ENCODE measurements at places on chromosomes 2 and 18.

DNA sequence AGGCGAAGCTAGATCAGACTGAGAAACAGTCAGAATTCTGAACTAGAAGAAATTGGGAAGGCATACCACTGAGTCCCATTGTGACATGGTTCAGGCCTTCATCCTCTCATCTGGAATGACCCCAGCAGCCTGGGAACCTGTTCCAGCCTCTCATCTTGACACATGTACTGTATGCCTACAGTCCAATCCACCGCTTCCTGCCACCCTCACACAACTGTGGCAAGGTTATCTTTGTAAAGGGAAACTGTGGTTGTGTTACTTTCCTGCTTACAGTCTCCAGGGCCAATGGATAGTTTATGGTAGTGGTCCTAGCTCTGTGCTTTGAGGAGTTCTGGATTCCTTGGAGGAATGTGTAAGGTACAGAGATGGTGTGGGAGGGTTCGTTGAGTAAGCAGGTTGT is 296.9 kb upstream of the TRIB2 start:
- no peak for DNase-seq

DNA sequence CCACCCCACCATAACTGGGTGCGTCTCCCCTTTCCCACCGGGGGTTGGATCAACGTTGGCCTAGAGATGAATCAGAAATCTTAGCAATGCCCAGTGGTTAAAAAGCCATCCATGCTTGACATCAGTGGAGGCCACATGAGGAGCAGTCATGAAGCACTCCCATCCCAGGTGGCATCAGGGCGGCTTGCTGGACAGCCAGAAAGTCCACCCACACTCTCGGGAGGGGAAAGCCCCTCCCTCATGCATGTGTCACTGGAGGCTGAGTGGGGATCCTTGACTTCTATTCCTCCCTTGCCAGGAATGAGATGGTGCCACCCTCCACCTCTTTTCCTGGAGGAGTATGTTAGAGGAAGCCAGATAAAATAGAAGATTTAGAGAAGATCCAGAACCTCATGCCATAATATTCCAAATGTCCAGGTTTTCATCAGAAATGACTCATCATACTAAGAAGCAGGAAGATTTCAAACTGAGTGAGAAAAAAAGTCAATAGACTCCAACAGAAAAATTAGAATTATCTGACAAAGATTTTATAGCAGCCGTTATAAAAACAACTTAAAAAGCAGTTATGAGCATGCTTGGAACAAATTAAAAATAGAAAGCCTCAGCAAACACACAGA is 507.1 kb upstream of the ID2 start:
- DNase-seq = no peak

DNA sequence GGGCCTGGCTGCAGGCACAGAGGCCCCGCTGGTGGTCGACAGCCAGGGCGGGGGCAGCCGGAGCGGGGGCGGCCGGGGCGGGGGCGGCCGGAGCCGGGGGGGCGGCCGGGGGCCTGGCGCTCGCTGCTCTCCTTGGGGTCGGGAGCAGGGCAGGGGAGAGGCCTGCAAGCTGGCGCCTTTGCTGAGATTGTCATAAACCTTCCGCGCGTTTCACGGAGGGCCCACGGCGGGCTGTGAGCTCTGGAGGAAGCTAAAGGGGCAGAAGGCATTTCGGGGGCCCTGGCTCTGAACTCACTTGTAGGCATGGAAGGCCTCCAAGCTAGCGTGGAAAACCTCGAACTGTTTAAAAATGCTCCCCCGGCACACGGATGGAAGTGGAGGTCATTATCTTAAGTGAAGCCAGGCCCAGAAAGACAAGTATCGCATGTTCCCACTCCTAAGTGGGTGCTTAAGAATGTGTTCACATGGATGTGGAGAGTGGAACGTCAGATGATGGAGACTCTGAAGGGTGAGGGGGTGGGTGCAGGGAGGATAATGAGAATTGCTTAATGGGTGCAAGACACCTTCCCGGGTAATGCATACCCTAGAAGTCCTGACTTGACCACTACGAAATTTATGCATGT is 629 bp downstream of the PRELID3A start:
- no peak for DNase-seq

DNA sequence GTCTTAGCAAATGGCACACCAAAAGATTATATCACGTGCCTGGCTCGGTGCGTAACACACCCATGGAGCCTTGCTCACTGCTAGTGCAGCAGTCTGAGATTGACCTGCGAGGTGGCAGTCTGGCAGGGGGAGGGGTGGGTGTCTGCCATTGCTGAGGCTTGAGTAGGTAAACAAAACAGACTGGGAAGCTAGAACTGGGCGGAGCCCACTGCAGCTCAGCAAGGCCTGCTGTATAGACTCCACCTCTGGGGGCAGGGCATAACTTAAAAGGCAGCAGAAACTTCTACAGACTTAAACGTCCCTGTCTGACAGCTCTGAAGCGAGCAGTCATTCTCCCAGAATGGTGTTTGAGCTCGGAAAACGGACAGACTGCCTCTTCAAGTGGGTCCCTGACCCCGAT is 55.9 kb upstream of the FSHR start:
- DNase-seq = no peak

DNA sequence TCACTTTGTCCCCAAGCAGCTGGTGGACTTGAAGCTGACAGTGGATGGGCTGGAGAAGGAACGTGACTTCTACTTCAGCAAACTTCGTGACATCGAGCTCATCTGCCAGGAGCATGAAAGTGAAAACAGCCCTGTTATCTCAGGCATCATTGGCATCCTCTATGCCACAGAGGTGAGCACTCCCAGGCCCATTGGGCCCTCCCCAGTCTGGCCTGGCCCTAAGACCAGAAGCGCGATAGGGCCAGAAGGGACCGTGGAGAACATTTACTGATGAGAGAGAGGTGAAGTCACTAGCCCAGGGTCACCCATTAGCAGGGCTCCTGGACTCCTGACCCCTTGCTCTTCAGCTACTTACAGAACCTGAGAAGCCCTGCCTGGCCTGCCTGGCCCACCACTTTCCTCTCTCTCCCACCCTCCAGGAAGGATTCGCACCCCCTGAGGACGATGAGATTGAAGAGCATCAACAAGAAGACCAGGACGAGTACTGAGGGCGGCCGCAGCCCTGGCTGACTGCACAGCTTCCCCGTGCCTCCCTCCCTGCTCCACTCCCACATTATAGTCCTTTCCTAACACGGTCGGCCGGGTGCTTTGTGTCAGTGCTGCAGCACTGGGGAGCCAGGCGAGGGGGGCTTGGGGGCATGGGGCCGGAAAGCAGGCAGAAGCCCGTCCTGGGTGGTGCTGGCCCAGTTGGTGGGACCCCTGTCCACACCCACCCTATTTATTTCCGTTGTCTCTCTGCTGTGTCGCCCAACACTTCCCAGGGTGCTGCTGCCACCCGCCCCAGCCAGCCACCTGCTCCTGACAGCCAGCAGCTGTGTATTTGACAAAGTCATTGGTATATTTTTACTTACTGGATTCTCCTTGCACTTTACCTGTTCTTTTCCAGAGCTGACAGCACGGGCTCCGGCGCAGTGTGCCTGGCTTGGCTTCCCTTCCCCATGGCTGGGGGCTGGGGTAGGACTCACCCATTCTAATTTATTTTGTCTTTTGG is 6.6 kb upstream of the TMEM214 start:
- DNase-seq = no peak

- no peak for DNase-seq
Observed at GRCh38 chr2:65655000-65655399, 222.6 kb upstream of the SPRED2 start.
